ENCODE measurements at places on chromosomes 4 and X.

- no peak for DNase-seq
These were observed 63.7 kb upstream of the TXK start for GRCh38 chr4:48197643-48198237.

DNA sequence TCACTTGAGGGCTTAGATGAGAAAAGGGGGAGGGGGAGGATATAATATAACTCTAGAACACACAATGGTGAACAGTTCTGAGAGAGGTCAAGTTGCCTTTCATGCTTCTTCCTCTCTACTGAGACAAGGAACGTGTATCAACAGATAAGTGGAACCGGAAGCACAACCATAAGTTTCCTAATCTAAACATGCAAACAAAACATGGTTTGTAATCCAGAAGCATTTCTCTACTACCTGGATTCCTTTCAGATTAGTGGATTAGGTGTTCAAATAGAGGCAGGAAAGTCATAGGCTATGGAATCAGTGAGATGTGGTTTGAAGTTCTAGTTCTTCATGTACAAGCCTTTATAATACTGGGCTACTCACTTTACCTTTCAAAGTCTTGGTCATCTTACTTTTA is 460.6 kb downstream of the IDS start:
- DNase-seq = no peak

DNA sequence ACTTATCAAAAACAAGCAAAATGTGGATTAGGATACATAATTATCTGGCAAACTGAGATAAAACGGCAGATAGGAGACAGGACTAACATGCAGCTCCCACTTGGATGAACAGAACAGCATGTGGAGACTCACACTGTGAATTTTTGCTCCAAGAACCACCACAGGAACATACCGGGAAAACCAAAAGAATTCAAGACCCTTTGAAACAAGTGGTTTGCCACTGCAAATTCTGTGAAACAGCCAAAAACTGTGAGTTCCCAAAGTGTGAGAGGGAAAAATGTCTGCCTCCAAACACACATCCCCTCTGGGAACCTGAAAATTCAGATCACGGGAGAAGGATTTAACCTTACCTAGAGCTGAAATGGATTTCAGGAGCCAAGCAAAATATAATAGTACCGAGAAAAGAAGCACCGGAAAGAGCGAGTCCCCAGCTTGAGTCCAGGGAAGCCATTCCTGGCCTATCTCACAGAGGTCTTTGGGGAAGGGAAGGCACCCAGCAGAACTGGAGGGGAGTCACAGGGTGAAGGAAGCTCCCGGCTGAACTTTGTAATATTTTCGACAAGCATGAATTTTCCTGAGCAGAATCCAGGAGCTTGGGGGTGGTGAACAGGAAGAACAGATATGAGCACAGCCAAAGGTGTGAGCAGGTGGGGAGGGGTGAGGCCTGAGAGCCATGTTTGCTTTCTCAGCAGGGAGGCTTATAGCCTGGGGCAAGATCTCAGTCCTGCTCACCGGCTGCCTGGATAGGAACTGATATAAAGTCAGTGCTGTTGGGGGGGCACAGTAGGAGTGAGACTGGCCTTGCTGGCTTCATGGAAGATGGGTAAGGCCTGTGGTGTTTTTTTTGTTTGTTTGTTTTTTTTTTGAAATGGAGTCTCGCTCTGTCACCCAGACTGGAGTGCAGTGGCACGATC is 23.9 kb downstream of the MANBA start:
- no peak for DNase-seq

GRCh38 chr4:182385897-182386296 is 142.7 kb downstream of the TENM3 start:
- DNase-seq = no peak

GRCh38 chr4:59936566-59936965 is 1263.6 kb upstream of the ADGRL3 start:
- no peak for DNase-seq

DNA sequence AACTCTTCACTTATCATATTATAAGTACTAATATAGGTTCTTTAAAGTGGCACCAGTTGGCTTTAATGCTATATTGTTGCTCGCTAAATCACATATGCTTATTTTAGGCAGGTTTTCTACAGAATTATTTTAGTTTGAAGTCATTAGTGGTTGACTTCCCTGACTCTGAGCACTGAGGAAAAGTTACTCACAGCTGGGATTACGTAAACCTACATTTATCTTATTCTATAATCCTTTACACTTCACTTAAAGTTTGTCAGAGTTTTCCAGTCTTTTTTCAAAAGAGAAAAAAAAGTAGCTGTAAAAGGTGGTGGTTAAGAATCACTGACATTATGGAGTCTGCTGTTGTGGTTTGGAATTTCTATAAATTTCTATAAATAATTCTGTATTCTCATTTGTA is 5.8 kb downstream of the UGT2B4 start:
- DNase-seq = no peak

- DNase-seq = no peak
These were observed 299.9 kb downstream of the ASMT start for GRCh38 chrX:1914606-1915365.

DNA sequence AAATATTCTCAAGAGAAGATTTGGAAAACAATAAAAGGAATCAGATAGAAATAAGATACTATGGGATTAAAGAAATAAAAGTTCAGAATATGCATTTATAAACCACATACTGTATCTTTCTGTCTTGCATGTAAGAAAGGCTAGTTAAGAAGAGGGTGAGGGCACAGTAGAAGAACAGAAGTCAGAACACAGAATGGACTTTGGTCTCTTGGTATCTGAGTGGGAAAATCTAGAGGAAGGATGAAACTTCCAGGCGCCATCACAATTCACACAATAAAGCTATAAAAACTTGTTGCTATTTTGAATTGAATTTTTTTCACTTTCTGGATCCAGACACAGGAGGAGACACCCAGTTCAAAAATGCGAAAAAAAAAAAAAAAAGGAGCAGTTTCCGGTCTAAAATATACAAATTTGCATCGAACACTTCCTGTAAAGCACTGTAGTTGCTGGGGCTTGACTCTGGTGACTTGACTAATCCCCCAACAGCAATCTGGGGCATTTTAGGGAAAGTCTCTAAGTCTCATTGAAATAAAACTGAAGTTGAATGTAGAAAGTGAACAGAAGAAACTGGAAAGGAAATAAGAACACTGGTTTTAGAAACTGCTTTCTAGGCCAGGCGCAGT is 8.1 kb upstream of the NAAA start:
- DNase-seq = no peak

- DNase-seq = peak; percentile 81
These were observed 54.2 kb downstream of the MSX1 start for GRCh38 chr4:4913628-4914027.

DNA sequence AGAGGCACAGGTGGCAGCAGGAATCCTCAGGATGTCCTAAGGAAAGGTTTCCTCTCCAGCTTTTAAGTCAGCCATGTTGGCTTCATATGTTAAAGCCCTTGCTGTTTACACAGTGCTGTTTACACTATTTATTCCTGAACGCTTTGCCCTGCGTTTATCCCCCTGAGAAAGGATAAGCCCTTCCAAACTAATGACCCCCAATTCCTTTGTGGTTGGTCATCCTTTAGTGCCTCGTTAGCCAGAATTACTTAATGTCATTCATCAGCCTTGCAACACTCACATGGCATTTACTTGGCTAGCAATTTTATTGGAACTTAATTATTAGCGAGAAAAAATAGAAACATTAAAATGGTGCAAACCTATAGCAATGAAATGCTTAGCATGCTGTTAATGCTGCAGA is 23.8 kb downstream of the VCX2 start:
- DNase-seq = no peak

- no peak for DNase-seq
These were observed 142.0 kb downstream of the PLS3 start for GRCh38 chrX:115702982-115703381.

DNA sequence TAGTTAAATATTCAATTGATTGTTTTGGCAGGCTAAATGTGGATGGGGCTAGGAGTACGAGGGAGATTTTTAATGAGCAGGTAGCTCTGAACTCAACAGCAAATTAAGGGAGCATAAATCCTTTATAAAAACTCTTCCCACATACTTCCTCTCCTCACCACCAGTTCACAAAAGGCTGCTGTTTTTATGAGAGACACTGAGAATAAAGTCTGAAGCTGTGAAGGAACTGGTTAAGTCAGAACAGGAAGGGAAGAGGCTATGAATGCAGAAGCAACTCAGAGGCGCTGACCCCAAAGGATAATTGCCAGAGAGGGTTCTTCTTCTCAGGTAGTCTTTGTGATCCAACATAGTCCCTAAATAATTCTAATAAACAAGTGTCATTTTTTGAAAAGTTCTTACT is 406.1 kb downstream of the GPM6A start:
- DNase-seq = no peak

GRCh38 chr4:165489786-165490185 is 111.0 kb downstream of the CPE start:
- DNase-seq = no peak

GRCh38 chrX:103927030-103927429 is 35.4 kb upstream of the TMSB15B start:
- no peak for DNase-seq

- no peak for DNase-seq
These were observed 38.6 kb downstream of the PTCHD1 start for GRCh38 chrX:23373129-23373804.

DNA sequence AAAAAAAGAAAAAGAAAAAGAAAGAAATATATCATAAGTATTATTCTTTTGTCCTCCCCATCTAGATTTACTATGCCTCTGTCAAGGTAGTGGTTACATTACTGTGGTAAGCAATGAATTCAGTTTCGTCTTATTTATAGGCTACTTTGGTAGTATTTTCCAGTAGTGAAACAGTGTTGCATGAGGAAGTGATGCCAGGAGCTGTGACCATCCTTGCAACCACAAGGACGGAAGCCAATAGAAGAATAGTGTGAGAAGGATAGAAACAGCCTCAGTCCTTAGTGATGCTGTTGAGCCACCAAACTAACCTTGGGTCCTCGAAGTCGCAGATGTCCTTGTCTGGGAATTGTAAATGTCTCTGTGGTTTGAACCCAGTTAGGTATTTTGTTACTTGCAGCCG is 328.5 kb downstream of the PPP3CA start:
- no peak for DNase-seq

GRCh38 chrX:19772822-19773628 is 114.4 kb downstream of the SH3KBP1 start:
- no peak for DNase-seq

DNA sequence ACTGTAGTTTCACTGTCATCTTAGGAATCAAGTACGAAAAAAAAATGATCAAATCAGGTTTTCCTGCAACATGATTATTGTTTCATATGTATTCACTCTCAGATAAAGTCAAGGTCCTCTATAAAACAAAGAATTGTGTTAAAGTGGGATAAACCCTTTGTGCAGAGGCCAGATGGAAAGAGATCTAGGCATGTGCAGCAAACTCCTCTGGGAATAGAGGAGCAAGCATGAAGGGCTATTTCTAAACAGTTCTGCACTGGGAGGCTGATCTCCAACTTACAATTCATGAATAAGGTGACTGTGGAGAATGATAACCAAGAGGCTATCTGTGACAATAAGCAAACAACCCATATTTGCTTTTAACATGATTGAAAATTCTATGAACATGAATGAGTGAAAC is 2.4 kb upstream of the WDFY3 start:
- DNase-seq = no peak

GRCh38 chr4:55035892-55036291 is 89.5 kb downstream of the KDR start:
- DNase-seq = no peak

DNA sequence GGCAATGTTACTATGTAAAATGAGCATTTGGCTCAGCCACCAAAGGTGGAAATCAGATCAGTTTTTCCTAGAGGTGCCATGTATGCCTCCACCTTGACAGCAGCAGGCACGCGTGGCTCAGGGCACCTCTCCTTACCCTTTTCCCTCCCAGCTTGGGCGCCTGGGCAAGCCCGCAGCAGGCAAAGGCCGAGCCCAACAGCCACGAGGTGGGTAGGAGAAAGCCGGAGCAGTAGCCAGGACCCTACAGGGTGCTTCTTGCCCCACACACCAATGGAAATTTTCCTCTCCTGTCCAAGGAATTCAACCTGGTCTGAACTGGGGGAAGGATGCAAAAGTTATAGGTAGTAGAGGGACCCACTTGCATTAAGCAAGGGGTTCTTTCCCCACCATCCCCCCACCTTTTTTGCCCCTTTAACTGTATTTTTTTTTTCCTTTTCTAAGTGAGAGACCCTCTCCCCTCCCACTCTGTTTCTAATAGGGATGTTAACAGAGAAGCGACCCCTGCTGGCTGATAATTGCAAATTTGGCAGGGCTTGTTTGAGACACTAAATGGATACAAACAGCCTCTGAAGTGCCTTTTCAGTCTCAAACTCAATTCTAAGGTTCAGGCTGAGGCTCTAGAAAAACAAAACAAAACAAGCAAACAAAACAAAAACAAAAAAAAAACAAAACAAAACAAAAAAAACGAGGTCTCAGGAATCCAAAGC is 895.1 kb downstream of the PCDH18 start:
- DNase-seq = no peak

- DNase-seq = no peak
These were observed 18.9 kb upstream of the SCRG1 start for GRCh38 chr4:173417833-173418232.

DNA sequence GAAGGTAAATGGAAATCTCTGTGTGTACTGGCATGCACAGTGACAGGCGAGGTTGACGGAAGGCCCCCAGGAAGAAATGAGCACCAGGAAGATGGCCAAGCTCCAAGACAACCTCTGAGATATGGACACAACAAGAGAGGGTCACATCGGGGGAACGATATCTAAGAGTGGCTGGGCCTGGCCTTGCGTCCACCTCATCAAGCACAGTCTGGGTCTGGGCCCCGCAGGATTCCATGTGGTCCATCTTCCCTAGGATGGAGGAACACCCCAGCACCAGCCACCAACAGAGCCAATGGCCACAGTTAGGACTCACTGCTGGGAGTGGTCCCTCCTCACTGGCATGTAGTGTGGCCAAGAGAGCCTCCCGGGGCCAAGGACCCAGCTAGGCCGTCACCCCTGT is 272.6 kb upstream of the AGTR2 start:
- DNase-seq = no peak

DNA sequence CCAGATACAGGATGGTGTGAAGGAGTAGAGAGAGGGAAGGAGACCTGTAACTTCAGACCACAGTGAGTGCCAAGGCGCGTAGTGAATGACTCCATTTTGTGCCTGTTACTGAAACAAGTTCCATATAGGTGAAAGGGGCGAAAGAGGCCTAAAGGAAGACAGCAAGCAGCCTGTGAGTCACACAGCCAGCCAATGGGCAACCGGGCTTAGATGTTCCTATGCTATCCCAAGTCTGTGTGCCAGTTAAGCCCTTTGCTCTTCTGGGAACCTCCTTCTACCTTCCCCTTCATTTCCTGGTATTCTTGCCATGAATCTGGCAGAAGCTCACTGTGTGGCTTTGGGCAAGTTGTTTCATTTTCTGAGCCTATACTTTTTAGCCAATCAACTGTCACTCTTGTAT is 161.8 kb upstream of the LDB2 start:
- no peak for DNase-seq

All from vagina (tissue), 2 donors.